Thoracic aorta (tissue), 2 donors: ENCODE measurements at places on chromosomes 4 and X.

DNA sequence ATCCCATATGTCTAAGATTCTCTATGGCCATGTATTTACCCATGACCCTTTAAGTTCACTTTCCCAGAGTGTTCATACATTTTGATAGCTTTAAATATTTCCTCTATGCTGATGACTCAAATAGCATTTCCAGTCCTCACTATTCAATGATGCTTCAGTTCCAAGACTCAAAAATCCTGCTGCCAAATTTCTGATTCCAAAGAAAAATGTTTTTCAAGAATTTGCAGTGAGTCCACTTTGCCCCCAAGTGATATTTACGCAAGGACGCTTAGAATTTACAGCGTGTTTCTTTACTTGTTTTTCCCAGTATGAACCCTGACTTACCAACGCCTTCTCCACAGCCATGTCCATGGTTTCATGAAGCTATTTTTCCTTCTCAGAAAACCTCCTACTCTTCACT lies 127.9 kb upstream of the PCDH18 start:
- DNase-seq = no peak

DNA sequence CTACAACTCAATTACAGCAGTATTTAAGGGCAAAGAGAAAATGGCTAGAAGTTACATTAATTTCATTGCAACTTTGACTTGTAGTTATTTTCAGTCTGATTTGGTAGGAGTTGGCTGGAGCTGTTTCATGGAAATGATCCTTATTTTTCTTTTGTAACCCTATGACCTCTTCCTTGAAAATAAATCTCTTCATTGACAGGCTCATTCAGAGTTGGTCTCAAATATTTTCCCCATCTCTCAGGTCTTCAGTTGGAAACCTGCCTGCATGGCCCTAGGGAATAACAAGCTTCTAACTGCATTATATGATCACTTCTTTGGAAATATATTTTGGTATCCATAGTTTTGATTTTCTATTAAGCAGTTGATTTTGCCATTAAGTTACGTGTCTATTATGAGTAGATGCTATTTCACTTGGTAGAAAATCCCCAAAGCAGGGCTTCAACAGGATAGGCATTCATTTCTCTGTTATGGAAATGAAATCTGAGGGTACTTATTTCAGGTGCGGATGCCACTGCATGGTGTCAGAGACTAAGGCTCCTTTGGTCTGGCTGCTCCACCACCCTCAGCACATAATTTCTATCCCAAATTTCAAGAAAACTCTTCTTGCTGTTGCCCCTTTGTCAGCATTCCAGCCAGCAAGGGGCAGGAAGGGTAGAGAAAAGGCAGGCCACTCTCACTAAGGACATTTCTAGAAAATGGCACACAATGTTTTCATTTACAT lies 502.5 kb downstream of the SPRY1 start:
- DNase-seq = no peak

DNA sequence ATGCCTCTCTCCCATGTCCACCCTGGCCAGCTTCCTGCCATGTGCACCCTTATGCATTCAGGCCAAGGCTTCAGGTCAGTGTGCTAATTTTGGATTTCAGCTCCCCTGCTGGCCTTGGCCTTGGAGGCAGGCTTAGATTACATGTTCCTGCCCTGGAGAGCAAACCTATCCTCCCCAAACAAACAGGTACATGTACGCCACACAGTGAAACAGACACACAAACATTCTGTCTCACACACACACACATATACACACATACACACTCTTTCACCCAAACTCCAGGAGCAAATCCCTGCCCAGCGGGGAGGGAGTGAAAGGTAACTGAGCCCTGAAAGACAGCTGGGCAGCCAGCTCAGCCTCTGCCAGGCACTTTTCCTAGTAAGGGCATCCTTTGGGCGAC lies 62.7 kb upstream of the ARHGAP36 start:
- no peak for DNase-seq

- DNase-seq = no peak
Observed at GRCh38 chr4:183728223-183729068, 69.4 kb downstream of the TRAPPC11 start.

- DNase-seq = no peak
Observed at GRCh38 chrX:123193101-123193500, 9.0 kb downstream of the GRIA3 start.

DNA sequence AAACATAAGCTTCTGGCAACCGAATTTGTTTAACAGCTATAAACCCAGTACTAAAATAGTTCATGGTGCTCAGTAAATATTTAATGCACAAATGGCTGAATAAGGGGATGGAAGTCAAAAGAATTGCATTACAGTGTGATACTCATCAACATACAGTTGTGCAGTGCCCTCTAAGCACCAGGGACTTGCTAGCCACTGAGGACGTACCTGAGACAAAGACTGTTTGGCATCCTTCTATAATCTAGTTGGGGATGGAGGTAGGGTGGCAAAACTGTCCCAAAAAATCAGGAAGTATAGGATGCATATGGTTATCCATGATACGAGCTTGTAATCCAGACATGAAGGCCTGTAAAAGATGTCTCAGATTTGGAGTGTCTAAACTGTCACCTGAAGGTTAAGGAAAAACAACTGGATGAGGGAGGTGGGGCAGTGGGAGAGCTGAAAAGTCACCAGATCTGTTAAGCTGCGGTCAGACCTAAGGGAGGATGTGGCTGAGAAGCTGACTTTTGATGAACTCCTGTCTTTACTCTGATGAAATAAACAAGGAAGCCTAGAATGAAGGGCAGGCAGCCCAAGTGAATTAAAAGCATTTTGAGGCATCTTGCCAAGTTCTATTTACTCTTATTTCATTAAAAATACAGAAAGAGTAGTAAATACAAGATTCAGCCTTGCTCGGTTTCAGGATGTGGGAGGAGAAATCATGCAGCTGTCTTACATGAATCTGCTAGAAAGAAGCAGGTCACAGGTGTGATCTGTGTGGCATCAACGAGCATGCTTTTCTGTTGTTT lies 12.0 kb upstream of the CD38 start:
- DNase-seq = no peak
